Aorta (tissue), 5 donors: ENCODE measurements at places on chromosomes 12 and 14.
A peak's percentile ranks its signal among the peaks of the same experiment; 100 is the strongest.

DNA sequence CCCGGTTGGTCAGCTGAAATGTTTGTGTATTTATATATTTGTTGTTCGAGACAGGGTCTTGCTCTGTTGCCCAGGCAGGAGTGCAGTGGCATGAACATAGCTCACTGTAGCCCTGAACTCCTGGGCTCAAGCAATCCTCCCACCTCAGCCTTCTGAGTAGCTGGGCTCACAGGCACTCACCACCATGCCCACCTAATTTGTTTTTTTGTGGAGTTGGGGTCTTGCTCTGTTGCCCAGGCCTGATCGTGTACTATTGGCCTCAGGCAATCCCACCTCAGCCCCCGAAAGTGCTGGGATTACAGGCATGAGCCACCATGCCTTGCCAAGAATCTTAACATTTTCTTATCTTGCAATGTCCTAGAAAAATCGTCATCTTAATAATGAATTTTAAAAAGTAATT is 3.3 kb downstream of the RAN start:
- H3K4me3 ChIP-seq, result no peak overlapping the region
- H3K27ac ChIP-seq, result no peak overlapping the region
- no peaks in the 10 kb centered on the region for H3K4me1 ChIP-seq
- DNase-seq, result no peak

DNA sequence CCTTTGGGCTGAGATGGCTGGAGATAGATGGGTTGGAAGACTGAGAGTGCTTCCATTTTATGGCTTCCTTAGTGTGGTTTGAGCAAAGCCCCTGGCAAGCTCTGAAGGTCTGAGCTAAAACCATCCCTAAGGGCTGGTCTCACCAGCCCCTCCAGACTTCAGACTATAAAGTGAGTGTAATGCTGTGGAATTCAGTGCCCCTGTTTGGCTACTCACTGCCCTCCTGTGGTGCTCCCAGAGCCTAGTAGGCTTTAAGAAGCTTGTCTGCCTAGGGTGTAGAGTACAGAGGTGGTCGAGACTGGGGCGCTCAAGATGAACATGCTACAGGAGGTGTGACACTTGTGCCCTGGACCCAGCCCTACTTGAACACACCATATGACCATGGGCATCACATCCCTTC is 246.7 kb upstream of the FKBP4 start:
- no peaks in the 10 kb centered on the region for H3K4me1 ChIP-seq
- no peak overlapping the region for H3K27ac ChIP-seq
- peaks cover 3% of the 10 kb centered on the region for H3K36me3 ChIP-seq

GRCh38 chr14:50018201-50018932 is 98.0 kb downstream of the VCPKMT start:
- H3K4me1 ChIP-seq, result peaks cover 2% of the 10 kb centered on the region
- peak overlapping the region; percentile 68 for H3K27ac ChIP-seq
- no peaks in the 10 kb centered on the region for H3K36me3 ChIP-seq
- H3K4me3 ChIP-seq, result no peak overlapping the region
- peak; percentile 68 for DNase-seq
- H3K27me3 ChIP-seq, result no peaks in the 10 kb centered on the region

DNA sequence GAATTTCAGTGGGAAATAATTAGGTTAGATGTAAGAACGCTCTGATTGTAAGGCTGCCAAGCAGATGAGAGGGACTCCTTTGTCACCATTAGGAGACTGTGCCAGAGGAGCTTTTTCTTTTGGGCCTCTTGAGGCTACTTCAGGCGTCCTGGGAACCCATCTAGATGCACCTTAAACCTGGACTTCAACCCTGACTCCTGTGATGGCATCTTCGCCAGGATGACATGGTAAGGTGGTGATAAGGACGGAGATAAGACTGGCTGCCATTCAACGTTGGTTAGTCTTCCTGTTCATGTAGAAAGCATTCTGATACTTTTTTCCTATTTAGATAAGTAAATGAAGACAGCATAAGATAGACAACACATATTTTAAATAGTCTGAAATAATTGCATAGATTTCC is 36.3 kb downstream of the STK38L start:
- no peak overlapping the region for H3K4me3 ChIP-seq
- no peak for DNase-seq
- H3K4me1 ChIP-seq, result peaks cover 12% of the 10 kb centered on the region
- peak overlapping the region; percentile 92 for H3K27ac ChIP-seq
- H3K27me3 ChIP-seq, result no peaks in the 10 kb centered on the region
- no peaks in the 10 kb centered on the region for H3K36me3 ChIP-seq

- H3K27ac ChIP-seq, result no peak overlapping the region
- DNase-seq, result no peak
- H3K4me1 ChIP-seq, result no peaks in the 10 kb centered on the region
- no peak overlapping the region for H3K4me3 ChIP-seq
These were observed 24.2 kb upstream of the GALNT16 start for GRCh38 chr14:69235708-69236107.

GRCh38 chr12:2172491-2173214 is 119.9 kb downstream of the CACNA1C start:
- H3K27me3 ChIP-seq, result no peaks in the 10 kb centered on the region
- H3K4me1 ChIP-seq, result peaks cover 13% of the 10 kb centered on the region
- H3K4me3 ChIP-seq, result no peak overlapping the region
- H3K36me3 ChIP-seq, result no peaks in the 10 kb centered on the region
- no peak for DNase-seq
- H3K27ac ChIP-seq, result no peak overlapping the region

GRCh38 chr12:1880153-1880845 is 38.2 kb downstream of the CACNA2D4 start:
- H3K36me3 ChIP-seq, result no peaks in the 10 kb centered on the region
- H3K27me3 ChIP-seq, result no peaks in the 10 kb centered on the region
- no peak for DNase-seq
- H3K4me1 ChIP-seq, result no peaks in the 10 kb centered on the region
- no peak overlapping the region for H3K4me3 ChIP-seq
- H3K27ac ChIP-seq, result no peak overlapping the region

DNA sequence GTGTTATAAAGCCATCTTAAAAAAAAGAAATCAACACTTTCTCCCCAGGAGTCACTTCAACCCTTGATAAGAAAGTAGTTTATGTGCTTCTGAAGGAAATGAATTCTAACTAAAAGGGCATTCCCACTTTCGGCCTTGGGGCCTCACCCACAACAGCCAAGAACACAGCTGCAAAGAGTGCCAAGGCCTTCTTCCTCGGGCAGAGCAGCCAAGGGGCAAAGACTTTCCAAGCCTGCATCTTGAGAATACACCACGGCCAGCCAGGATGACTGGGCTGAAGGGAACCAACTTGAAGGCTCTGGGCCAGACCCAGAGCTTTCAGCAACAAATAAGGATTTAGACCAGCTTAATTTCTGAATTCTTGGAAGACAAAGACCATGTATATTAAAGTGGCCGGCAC is 60.4 kb upstream of the FOXN3 start:
- DNase-seq, result peak; percentile 72
- no peaks in the 10 kb centered on the region for H3K27me3 ChIP-seq
- no peaks in the 10 kb centered on the region for H3K4me1 ChIP-seq
- H3K36me3 ChIP-seq, result no peaks in the 10 kb centered on the region
- H3K27ac ChIP-seq, result peak overlapping the region; percentile 32
- no peak overlapping the region for H3K4me3 ChIP-seq

- H3K27ac ChIP-seq, result no peak overlapping the region
- H3K4me3 ChIP-seq, result no peak overlapping the region
- DNase-seq, result no peak
- H3K36me3 ChIP-seq, result no peaks in the 10 kb centered on the region
- no peaks in the 10 kb centered on the region for H3K27me3 ChIP-seq
These were observed 390.4 kb upstream of the USP15 start for GRCh38 chr12:61869796-61870195.

GRCh38 chr14:84036840-84037239 is 1493.1 kb upstream of the FLRT2 start:
- no peak overlapping the region for H3K27ac ChIP-seq
- DNase-seq, result no peak
- H3K4me1 ChIP-seq, result no peaks in the 10 kb centered on the region

GRCh38 chr14:105168979-105169507 is 467 bp upstream of the JAG2 start:
- H3K4me1 ChIP-seq, result no peaks in the 10 kb centered on the region
- no peak overlapping the region for H3K4me3 ChIP-seq
- H3K27ac ChIP-seq, result no peak overlapping the region
- no peaks in the 10 kb centered on the region for H3K27me3 ChIP-seq
- H3K36me3 ChIP-seq, result no peaks in the 10 kb centered on the region
- no peak for DNase-seq

GRCh38 chr12:31297572-31298514 is 28.1 kb downstream of the SINHCAF start:
- H3K4me1 ChIP-seq, result no peaks in the 10 kb centered on the region
- H3K27me3 ChIP-seq, result no peaks in the 10 kb centered on the region
- no peak overlapping the region for H3K4me3 ChIP-seq
- H3K36me3 ChIP-seq, result no peaks in the 10 kb centered on the region
- H3K27ac ChIP-seq, result no peak overlapping the region
- DNase-seq, result no peak

GRCh38 chr12:22256041-22256441 is 78.5 kb downstream of the ST8SIA1 start:
- no peaks in the 10 kb centered on the region for H3K4me1 ChIP-seq
- DNase-seq, result no peak
- H3K27me3 ChIP-seq, result no peaks in the 10 kb centered on the region
- H3K27ac ChIP-seq, result no peak overlapping the region

- no peaks in the 10 kb centered on the region for H3K27me3 ChIP-seq
- peak; percentile 48 for DNase-seq
- H3K36me3 ChIP-seq, result no peaks in the 10 kb centered on the region
- H3K4me1 ChIP-seq, result no peaks in the 10 kb centered on the region
These were observed 92.9 kb downstream of the FAR2 start for GRCh38 chr12:29241821-29242591.

DNA sequence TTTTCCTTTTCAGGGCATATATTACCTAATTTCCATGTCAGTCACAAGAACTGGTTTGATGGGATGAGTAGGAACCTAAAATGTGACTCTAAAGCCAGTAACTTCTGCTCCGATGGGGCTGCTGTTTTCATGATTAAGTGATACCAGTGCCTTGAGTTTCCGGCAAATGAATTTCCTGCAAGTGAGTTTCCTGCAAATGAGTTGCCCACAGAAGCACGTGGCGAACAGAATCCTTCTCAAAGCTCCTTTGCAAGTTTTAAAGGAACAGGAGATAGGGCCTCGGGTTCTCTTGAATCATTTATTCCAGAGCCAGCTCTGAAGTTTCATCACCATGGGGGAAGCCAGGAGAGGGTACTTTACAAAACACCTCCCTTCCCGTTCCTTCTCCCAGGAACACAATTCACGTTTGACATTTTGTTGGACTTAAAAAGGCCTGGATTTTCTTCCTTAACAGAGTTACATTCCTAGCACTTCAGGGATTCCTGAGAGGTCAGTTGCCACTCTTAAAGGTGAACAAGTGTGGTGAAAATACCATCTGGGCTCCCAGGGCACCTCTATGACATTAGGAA is 2.2 kb upstream of the PPTC7 start:
- no peaks in the 10 kb centered on the region for H3K27me3 ChIP-seq
- H3K27ac ChIP-seq, result no peak overlapping the region
- no peaks in the 10 kb centered on the region for H3K4me1 ChIP-seq
- no peak overlapping the region for H3K4me3 ChIP-seq

DNA sequence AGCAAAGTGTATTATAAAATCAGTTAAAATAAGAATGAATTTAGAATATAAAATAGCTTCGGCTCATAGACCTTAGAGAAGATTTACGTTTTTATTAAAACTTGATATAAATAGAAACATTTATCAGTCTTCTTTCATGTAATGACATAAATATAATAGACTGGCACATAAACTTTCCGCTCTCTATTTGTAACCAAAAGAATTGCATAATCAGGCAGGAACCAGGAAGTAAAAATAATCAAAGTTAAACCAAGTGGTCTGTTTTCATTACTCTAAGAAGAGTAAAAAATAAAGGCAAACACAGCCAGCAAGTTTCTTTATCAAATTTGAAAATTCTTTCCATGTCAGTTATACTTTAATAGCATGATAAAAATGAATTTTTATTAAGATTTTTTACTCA is 46.3 kb upstream of the ATP2A2 start:
- H3K27me3 ChIP-seq, result no peaks in the 10 kb centered on the region
- H3K36me3 ChIP-seq, result no peaks in the 10 kb centered on the region
- DNase-seq, result no peak
- H3K4me1 ChIP-seq, result no peaks in the 10 kb centered on the region
- H3K4me3 ChIP-seq, result no peak overlapping the region
- no peak overlapping the region for H3K27ac ChIP-seq

DNA sequence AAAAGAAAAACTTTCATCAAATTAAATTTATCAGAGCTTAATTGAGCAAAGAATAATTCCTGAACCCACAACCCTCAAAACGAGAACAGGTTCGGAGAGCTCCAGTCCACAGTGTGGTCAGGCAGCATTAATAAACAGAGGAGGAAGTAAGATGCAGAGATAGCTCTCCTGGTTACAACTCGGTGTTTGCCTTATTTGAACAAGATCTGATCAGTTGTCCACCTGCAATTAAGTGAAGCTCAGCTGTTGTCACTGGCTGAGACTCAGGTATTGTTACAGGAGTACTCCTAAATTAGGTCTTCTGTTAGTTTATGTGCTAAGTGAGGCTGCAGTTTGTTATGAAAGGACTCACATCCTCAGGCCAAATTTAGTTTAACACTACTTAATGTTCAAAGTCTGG is 451.4 kb upstream of the PDE3A start:
- DNase-seq, result no peak
- H3K4me3 ChIP-seq, result no peak overlapping the region
- no peak overlapping the region for H3K27ac ChIP-seq
- peaks cover 2% of the 10 kb centered on the region for H3K4me1 ChIP-seq
- H3K36me3 ChIP-seq, result no peaks in the 10 kb centered on the region

DNA sequence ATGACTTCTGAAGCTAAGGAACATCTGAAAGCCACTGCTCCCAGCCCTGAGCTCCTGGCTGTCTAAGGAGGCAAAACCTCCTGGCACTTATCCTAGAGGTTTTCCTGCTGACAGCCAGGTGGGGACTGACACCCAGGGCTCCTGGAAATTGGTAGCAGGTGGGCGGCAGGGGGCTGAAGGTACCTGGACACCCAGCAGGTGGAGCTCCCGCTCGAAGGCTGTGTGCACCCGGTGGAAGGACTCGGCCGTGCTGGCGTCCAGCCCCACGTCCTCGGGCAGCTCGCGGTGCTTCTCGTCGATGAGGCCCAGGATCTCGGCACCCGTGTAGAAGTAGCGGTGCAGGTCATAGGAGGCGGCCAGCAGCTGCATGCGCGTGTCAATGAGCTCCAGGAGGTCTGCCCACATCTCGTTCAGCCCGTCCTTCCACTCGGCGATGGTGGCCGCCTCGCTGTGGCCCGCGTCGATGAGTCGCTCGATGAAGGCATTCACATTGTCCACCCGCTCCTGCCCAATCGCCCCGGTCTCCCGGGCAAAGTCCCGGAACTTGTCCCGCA is 68.2 kb downstream of the PLEKHG3 start:
- DNase-seq, result peak; percentile 49
- H3K4me1 ChIP-seq, result no peaks in the 10 kb centered on the region
- H3K27ac ChIP-seq, result no peak overlapping the region

- no peaks in the 10 kb centered on the region for H3K36me3 ChIP-seq
- no peak overlapping the region for H3K4me3 ChIP-seq
- no peak overlapping the region for H3K27ac ChIP-seq
These were observed 471.5 kb upstream of the DCN start for GRCh38 chr12:91654087-91654486.
